HT-29 (cell line): ENCODE measurements at places on chromosomes 6 and 20.
A peak's percentile ranks its signal among the peaks of the same experiment; 100 is the strongest.

- no peak for DNase-seq
Observed at GRCh38 chr6:138539876-138540275, 40.6 kb upstream of the NHSL1 start.

DNA sequence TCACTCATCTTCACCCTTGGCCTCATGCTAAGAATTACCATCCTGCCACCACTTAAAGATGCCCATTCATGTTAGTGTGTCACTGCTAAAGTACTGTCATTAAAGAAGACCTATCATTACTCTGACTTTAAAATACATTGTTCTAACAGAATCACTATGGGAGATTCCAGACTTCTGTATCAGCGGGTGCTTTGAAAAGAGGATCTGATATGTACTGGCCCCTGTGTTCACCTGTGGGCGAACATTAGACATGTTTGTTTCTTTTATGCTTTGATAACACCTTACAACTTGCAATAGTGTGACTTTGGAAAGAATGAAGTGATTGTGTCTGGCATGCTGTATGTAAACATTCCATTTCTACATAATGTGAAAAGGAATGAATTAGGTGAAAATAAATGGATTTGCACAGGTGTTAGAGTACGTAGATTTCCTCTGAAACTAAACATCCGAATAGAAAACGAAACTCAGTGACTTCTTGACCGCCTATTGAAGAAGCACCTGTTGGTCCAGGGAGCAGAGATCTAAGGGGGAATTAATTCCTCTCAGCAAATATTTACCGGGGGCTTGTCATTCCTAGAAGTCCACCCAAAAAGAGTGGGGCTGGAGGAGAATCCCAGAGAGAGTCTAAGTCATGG is 132.3 kb downstream of the CARMIL1 start:
- no peak for DNase-seq

DNA sequence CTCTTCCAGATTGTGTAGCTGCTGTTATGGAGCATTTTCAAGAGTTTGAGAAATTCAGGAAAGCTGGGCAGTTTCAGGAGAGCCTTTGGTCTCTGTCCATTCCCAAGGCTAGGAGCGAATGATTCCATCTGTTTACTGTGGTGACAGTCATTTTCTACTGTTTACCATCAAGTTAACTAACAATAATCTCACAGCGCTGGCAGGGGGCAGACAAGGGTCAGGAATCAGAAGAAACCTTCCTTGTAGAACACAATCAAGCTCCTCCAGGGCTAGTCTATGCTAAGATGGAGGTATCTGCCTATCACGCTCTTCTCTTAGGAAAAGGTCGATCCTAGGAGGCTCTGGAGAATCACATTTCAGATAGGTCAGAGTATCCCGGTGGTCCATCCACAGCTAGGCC is 293.9 kb downstream of the KIF16B start:
- DNase-seq = peak; percentile 5

DNA sequence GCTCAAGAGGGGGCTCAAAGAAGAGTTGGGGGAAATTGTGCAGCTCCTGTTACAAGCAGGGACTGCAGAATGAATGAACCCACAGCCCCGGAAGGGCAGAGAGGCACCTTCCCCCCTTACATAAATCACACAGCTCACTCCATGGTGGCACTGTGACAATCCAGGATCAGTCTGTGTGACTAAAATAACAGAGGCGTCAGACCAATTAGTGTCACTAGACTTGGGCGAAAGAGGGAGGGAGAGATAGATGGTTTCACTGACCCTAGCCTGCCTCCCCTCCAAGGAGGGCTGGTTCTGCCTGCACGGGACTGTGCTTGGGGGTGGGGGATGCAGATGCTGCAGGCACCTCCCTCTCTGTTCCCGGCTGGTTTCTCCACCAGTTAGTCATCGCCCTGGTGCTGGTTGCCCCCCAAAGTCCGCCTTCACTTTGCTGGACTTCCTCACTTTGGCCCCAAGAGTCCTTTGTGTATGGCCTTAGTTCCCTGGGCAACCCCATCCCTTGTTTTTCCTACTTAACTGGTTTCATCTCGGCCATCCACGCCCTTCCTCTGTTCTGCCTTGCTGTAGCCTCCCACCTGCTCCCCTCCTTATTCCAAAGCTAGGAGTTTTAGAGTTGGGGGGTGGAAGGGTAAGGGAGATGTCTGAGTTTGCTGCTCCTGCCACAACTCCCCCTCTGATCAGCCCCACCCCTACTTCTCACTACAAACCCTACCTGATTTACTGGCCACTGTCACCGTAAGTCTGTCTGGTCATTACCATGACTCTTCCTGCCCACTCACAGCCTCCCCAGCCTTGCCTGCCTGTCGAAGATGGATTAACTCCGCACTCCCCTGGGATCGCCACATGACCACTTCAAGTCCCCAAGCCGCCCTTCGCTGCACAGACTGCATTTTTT is 17.7 kb downstream of the CCDC167 start:
- DNase-seq = no peak
